ENCODE measurements at places on chromosomes 2 and 18. TPM values are rescaled to one million over a fixed set of nuclear protein-coding genes. Genes with fewer than 3 reads are reported as not detected.

TMEM198 gene
- 0.47 TPM for total RNA-seq

NDC80 gene
- total RNA-seq: 7.5 TPM

ERICH2 gene
- not detected for total RNA-seq

ATAD2B gene
- 30.7 TPM for total RNA-seq

All from CD4-positive, alpha-beta T cell (primary cell).